ENCODE measurements at places on chromosomes 13 and 19.

- DNase-seq: no peak
Measured at GRCh38 chr13:54647275-54647674, 1618.7 kb downstream of the OLFM4 start.

GRCh38 chr19:23145617-23146415 is 29.0 kb downstream of the ZNF730 start:
- DNase-seq: no peak

- no peak for DNase-seq
Measured at GRCh38 chr13:90880790-90881189, 466.7 kb upstream of the MIR17HG start.

GRCh38 chr19:17579661-17580244 is 24.3 kb downstream of the COLGALT1 start:
- no peak for DNase-seq

DNA sequence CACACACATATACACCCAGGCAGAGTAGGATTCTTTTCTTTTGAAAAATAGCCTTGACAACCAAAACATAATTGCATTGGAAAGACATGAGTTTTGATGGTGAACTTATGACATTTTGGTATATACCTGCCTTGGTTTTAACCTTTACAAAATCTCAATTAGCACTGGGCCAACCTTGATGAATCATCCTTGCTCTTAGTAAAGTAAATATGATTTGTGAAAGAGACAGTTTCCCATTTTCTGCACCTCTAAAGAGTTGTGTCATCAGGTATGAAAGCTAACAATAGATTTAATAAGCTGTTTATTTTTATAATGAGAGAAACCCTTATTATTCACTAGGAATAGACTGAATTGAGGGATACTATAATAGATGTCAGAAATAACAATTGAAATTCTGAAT is 15.7 kb upstream of the ENOX1 start:
- peak; percentile 50 for DNase-seq

GRCh38 chr19:8044018-8044417 is 8.5 kb upstream of the CCL25 start:
- DNase-seq: no peak

GRCh38 chr19:2488942-2489731 is 13.2 kb downstream of the GADD45B start:
- no peak for DNase-seq

- DNase-seq: no peak
Measured at GRCh38 chr13:100090861-100091260, 2.0 kb downstream of the PCCA start.

DNA sequence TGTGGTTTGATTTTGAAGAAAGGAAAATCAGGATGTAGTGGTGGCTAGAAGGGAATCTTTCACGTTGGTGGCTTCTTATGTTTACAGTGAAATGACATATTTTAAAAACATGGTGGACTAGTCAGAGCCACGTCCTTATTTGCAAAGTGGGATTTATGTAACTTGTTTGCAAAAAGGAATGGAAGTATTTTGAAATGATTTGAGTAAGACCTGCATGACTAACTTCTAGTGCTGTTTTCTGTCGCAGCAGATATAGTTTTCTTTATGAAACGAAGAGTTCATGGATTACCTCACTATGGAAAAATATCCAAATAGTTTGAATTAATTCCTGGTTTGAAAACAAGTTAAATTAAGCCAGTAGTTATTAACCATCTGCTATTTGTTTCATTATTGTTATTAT is 476.5 kb downstream of the MYO16 start:
- no peak for DNase-seq

DNA sequence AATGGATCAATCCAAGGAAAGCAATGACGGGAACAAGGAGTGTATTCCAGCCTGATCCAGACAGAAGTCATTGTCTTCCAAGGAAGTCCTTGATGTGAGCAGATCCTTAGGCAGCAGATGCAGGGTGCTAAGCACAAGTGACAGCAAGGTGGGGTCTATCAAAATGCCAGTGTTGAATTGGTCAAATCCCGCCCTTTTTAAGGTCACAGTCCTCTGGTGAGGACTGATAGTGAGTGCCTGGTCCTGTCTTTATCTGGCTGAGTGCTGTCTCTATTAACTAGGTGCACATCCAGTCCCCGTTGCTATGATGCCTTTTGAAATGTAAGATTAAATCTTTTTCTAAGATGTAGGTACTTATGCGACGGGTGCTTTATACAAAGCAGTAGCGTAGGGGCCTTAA is 1.3 kb upstream of the LAMP1 start:
- no peak for DNase-seq

- DNase-seq: no peak
Measured at GRCh38 chr13:50224534-50224933, 209.3 kb downstream of the KCNRG start.

DNA sequence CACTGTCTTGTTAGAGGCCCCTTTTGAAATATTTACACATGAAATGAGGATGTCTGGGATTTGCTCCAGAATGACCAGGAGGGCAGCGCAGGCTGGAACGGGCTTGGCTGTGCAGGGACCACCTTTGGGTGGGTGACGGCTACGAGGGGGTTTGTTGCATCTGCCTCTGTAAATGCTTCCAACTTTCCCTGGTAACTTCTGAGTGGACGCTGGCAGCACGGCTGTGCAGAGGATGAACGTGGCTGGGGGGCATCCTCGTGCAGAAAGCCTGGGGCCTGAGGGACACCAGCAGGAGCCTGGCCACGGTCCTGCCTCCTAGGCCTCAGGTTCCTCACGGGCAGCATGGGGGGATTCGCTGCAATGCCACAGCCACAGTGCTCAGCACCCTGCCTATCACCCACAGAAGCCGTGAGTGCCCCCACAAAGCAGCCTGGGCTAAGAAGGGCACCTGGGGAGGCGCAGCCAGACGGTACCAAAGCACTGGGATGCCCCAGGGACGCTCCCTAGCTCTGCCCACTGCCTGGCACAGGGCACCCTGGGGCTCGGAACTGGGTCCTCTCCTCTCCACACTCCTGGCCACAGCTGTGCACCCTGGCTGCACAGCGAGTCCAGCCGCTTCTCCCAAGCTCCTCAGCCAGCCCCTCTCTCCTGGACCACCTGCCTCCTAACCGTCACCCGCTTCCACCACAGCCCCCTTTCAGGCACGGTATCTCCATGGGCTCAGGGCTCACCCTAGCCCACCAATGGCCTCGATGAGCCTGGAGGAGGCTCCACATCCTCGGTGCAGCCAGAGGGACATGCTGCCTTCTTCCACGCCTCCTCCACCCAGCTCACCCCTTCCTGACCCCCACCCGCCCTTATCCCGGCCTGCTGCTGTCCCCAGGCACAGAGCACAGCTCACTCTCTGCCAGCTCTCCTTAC is 44.5 kb downstream of the MLLT1 start:
- DNase-seq: no peak
